Hepatocyte (in vitro differentiated cells): ENCODE measurements at places on chromosomes 7 and 10. TPM values are rescaled to one million over a fixed set of nuclear protein-coding genes. Genes with fewer than 3 reads are reported as not detected.

ARHGAP19 gene
- total RNA-seq: 6.4 and 8.7 TPM in 2 replicates

TBXAS1 gene
- 4.7 and 11.5 TPM in 2 replicates for total RNA-seq

STEAP4 gene
- total RNA-seq: 0.88 and 1.1 TPM in 2 replicates

DNAJC12 gene
- 13.4 and 16.7 TPM in 2 replicates for total RNA-seq

DNA sequence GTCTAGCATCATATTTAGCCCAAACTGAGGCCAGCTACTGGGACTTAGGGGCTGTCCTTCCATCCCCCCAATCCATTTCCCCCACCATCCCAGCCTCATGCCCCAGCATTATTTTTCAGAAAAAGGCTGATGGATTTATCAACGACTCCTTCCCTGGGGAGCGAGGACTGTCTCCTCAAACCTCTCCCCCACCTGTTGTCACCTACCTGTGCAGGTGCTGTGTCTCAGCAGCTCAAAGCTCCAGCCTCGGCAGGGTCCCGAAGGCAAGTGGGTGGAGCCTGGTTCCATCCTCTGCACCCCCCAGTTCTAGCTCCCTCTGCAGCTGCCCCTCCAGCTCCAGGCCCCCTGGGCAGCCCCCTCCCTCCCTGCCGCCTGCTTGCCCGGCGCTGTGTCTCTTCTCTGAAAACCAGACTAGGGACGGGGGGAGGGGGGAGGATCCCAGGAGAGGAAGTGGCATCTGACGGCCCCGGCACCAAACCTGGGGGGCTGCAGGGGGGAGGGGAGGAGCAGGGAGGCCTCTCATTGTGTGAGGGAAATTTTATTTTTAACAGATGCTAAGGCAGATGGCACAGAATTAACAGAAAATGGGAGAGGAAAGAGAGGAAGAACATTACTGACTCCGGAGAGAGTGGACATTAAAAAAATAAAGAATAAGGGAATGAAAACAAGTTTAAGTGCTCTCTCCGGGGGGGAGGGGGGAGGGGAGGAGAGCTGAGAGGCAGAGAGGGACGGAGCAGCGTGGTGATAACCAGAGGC lies 61.7 kb upstream of the PAX2 start:
- H3K4me1 ChIP-seq: no peaks in the 10 kb centered on the region
- H3K27ac ChIP-seq: no peak overlapping the region
- H3K36me3 ChIP-seq: no peaks in the 10 kb centered on the region
- H3K4me3 ChIP-seq: no peak overlapping the region
- H3K27me3 ChIP-seq: peaks cover 96% of the 10 kb centered on the region

- no peak overlapping the region for H3K27ac ChIP-seq
Observed at GRCh38 chr10:95896071-95896850, 11.5 kb upstream of the CC2D2B start.

GRCh38 chr10:13882119-13882711 lies 295.4 kb downstream of the PRPF18 start:
- no peaks in the 10 kb centered on the region for H3K4me1 ChIP-seq
- H3K27ac ChIP-seq: no peak overlapping the region
- H3K36me3 ChIP-seq: no peaks in the 10 kb centered on the region
- no peak overlapping the region for H3K4me3 ChIP-seq
- DNase-seq: no peak

- no peak for DNase-seq
- H3K4me1 ChIP-seq: peaks cover 15% of the 10 kb centered on the region
- no peaks in the 10 kb centered on the region for H3K36me3 ChIP-seq
- peak overlapping the region; percentile 22 for H3K27ac ChIP-seq
- no peak overlapping the region for H3K4me3 ChIP-seq
- H3K27me3 ChIP-seq: no peaks in the 10 kb centered on the region
Observed at GRCh38 chr7:112930787-112931186, 140.6 kb upstream of the TMEM168 start.

DNA sequence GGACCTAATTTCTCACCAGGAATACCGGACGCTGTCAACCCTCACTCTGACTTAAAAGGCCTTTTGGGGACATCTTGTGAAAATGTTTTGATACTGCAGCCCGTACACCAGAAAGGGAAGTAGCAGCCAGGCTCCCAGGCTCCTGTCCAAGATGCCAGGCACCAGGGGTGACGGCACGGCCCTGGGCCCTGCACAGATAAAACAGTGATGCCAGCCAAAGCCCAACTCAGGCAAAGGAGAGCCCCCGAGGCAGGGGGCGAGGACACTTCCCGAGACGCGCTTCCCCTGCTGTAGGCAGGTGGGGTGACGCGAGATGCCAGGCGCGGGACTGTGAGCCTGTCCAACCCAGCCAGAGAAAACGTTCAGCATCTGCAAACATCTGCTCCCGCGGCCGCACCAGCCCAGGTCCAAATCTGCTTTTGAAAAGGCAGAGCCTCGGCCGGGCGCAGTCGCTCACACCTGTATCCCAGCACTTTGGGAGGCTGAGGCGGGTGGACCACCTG lies 15.7 kb downstream of the ZFAND2A start:
- H3K4me1 ChIP-seq: no peaks in the 10 kb centered on the region
- no peaks in the 10 kb centered on the region for H3K36me3 ChIP-seq
- no peak overlapping the region for H3K27ac ChIP-seq
- no peaks in the 10 kb centered on the region for H3K27me3 ChIP-seq

GRCh38 chr10:120172356-120172755 lies 279.8 kb downstream of the SEC23IP start:
- no peaks in the 10 kb centered on the region for H3K36me3 ChIP-seq
- H3K4me3 ChIP-seq: no peak overlapping the region
- no peak overlapping the region for H3K27ac ChIP-seq
- no peaks in the 10 kb centered on the region for H3K4me1 ChIP-seq
- H3K27me3 ChIP-seq: no peaks in the 10 kb centered on the region

DNA sequence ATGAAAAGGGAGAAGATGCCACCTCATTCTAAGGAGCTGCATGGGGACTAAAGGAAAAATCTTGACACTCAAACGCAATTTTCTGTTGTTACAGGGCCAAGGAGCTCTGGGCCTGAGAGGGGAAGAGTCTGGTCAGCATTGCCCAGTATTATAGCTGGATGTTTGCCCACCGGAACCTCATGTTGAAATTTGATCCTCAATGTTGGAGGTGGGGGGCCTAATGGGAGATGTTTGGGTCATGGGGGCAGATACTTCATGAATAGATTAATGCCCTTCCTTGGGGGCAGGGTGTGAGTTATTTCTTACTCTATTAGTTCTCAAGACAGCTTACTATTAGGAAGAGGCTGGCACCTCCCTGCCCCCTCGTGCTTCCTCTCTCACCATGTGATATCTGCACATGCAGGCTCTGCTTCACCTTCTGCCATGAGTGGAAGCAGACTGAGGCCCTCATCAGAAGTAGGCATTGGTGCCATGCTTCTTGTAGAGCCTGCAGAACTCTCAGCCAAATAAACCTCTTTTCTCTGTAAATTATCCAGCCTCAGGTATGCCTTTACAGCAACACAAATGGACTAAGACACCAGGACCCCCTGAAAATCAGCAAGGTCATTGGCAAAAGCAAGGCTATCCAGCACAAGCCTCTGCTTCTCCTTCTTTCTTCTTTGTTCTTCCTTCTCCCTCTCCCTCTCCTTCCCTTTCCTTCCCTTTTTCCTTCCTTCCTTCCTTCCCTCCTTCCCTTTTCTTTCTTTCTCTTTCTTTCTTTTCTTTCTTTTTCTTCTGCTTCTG lies 15.1 kb downstream of the GCK start:
- no peaks in the 10 kb centered on the region for H3K27me3 ChIP-seq
- H3K36me3 ChIP-seq: no peaks in the 10 kb centered on the region
- no peaks in the 10 kb centered on the region for H3K4me1 ChIP-seq
- no peak overlapping the region for H3K27ac ChIP-seq
- H3K4me3 ChIP-seq: no peak overlapping the region

GRCh38 chr7:25091176-25091575 lies 33.9 kb downstream of the CYCS start:
- no peaks in the 10 kb centered on the region for H3K27me3 ChIP-seq
- no peak overlapping the region for H3K4me3 ChIP-seq
- H3K27ac ChIP-seq: no peak overlapping the region
- H3K36me3 ChIP-seq: no peaks in the 10 kb centered on the region

DNA sequence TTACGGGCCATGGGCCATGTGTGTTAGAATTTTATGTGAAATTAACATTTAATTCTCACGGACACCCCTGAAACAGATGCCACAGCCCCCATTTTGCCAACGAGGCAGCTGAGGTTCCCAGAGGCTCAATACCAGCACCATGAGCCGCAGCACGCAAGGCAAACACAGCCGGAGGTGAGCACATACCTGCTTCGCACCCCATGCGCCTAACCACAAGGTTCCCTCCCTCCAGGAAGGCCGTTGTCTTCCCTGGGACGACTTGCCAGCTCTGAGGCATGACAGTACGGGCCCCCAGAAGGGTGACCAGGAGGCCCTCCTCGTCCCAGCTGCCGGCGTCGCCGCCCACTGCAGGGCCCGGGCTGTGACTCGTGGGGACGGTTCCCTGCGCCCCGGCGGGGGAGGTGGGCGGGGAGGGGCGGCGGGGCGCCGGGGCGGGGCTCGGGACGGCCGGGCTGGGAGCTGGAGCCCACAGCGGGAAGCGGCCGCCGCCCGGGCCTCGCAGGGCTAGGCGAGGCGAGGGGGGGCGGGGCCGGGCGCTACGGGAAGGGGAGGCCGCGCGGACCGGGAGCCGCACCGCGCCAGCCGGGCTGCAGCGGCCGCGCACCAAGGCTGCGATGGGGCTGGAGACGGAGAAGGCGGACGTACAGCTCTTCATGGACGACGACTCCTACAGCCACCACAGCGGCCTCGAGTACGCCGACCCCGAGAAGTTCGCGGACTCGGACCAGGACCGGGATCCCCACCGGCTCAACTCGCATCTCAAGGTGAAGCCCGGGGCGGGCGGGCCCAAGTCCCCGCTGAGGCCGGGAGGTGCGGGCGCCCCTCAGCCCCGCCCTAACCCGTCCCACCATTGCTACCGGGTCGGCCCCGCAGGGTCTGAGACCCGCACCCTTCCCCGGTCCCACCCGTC lies at the start of gene CAV2:
Gene CAV2 (plus strand): TSS at position 571 of the 910 bp plus-strand sequence. CDS start 44 bp downstream, at position 615.
- peaks cover 10% of the 10 kb centered on the region for H3K4me1 ChIP-seq
- peak; percentile 88 for DNase-seq
- H3K4me3 ChIP-seq: peak within 1 kb of the TSS; percentile 79

DNA sequence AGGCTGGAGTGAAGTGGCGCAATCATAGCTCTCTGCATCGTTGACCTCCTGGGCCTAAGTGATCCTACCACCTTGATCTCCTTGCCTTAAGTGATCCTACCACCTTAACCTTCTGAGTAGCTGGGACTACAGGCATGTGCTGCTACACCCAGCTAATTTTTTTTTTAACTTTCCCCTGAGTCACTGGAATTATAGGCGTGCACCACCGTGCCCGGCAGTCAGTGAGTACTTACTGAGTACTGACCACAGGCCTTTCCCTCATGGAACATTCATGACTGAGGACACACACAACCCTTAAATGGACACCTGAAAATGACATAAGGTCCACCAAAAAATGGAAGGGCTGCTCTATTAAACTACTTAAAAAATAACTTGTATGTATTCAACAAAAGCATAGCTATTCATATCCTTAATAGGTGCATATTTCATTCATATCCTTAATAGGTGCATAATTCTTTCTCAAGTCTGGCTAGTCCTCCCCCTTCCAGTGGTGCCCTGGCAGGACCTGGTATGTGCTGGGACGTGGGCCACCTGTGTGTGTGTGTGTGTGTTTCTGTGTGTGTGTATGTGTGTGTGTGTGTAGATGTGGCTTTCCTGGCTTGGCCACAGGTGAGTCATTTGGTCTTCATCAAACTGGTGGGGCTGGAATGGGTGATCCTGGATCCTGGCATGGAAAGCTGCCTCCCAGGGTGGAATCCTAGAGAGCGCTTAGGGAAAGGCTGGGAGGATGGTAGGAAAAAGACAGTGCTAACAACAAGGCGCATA lies 3.5 kb downstream of the FAM180A start:
- no peaks in the 10 kb centered on the region for H3K27me3 ChIP-seq
- DNase-seq: no peak
- no peak overlapping the region for H3K4me3 ChIP-seq
- no peaks in the 10 kb centered on the region for H3K4me1 ChIP-seq
- H3K27ac ChIP-seq: no peak overlapping the region
- H3K36me3 ChIP-seq: no peaks in the 10 kb centered on the region
